Naive thymus-derived CD4-positive, alpha-beta T cell (primary cell): ENCODE measurements at places on chromosomes 11 and 22.

GRCh38 chr11:10275714-10276113 lies 18.3 kb downstream of the SBF2 start:
- no peaks in the 10 kb centered on the region for H3K4me1 ChIP-seq
- no peak for DNase-seq
- no peak overlapping the region for H3K4me3 ChIP-seq
- H3K27me3 ChIP-seq, result no peaks in the 10 kb centered on the region
- no peak overlapping the region for H3K27ac ChIP-seq

DNA sequence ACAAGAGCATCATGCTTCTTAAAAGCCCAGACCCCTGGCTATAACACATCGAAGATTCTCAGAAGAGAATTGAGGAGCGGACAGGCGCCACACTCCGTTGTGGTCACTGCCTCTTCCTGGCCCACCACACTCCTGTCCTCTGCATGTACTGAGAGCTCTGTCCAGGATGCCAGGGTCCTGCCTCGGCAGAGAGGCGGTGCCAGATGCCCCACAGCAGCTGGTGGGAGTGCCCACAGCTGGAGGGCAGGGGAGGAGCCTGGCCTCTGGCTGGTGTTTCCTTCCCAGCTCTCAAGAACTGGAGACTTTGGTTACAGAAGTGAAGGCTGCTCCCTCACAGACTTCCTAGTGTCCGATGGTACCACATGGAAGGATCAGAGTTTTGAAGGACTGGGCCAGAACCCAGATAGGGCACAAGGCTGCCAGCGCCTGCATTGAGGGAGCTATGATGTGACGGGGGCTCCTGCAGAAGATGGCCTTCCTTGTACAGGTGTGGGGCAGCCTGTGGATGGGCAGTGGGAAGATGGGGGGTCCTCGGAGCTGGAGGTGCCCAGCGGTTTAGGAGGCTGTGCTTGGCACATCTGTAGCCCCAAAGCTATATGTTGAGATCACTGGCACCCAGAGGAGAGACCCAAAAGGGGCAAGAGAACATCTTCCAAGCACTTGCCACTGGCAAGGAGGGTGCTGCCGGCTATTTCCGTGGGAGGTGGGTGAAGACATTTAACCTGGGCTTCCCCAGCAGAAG lies 19.4 kb downstream of the RSPH14 start:
- no peaks in the 10 kb centered on the region for H3K36me3 ChIP-seq
- H3K27me3 ChIP-seq, result no peaks in the 10 kb centered on the region
- H3K27ac ChIP-seq, result no peak overlapping the region
- no peak overlapping the region for H3K4me3 ChIP-seq
- no peak for DNase-seq
- peaks cover 13% of the 10 kb centered on the region for H3K4me1 ChIP-seq

DNA sequence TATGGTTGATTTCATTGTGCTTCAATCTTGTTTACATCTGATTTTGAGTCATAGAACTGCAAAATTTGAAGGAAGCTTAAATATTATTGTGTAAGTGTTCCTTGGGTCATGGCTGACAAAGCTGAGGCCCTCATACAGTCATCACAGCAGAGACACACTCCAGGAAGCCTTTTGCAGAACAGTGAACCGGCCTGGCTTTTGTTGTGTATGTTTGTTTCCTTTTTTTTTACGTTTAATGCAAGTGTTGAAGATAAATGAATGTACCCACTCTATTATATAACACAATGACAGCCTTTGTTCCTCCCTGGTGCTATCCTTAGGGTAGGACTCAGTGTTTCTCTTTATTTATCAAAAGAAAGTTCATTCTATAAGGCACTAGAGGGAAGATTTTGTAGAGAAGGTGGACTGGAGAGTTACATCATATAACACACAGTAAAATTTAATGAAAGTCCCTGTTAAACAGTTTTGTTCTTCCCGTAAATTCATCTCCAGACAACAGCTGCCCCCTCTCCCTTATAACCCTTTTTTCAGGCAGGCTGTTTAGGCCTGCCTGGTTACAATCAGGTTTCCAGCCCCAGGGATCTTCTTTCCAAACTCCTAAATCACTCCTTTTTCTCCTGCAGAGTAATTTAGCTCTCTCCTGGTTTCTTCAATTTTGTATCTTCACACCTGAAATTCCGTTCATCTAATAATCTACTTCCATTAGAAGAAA lies 34.3 kb upstream of the CSTF3 start:
- H3K4me3 ChIP-seq, result no peak overlapping the region
- no peaks in the 10 kb centered on the region for H3K36me3 ChIP-seq
- H3K4me1 ChIP-seq, result no peaks in the 10 kb centered on the region
- H3K27me3 ChIP-seq, result no peaks in the 10 kb centered on the region

GRCh38 chr11:26149585-26149984 lies 182.3 kb upstream of the ANO3 start:
- no peak for DNase-seq
- H3K27me3 ChIP-seq, result no peaks in the 10 kb centered on the region
- no peak overlapping the region for H3K4me3 ChIP-seq
- H3K27ac ChIP-seq, result no peak overlapping the region
- H3K36me3 ChIP-seq, result no peaks in the 10 kb centered on the region

DNA sequence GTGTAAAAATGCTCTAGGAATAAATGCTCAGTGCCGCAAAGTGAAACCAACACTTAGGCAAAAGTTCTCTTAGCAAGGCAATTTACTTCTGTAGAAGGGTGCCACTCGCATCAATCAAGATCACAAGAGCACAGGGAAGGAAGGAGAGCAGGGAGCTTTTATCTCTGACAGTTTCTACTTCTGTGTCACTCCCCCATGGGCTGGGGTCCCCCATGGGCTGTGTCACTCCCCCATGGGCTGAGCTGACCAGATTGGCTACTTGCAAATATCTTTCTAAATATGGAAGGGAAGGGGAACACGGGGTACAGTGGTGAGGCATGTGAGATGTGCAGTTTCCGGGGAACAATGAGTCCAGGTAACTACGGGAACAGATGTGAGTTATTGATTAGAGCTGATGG lies 397 bp downstream of the OR52N2 start:
- H3K4me1 ChIP-seq, result no peaks in the 10 kb centered on the region
- H3K36me3 ChIP-seq, result no peaks in the 10 kb centered on the region
- peaks cover 6% of the 10 kb centered on the region for H3K27me3 ChIP-seq
- H3K27ac ChIP-seq, result no peak overlapping the region
- DNase-seq, result no peak

DNA sequence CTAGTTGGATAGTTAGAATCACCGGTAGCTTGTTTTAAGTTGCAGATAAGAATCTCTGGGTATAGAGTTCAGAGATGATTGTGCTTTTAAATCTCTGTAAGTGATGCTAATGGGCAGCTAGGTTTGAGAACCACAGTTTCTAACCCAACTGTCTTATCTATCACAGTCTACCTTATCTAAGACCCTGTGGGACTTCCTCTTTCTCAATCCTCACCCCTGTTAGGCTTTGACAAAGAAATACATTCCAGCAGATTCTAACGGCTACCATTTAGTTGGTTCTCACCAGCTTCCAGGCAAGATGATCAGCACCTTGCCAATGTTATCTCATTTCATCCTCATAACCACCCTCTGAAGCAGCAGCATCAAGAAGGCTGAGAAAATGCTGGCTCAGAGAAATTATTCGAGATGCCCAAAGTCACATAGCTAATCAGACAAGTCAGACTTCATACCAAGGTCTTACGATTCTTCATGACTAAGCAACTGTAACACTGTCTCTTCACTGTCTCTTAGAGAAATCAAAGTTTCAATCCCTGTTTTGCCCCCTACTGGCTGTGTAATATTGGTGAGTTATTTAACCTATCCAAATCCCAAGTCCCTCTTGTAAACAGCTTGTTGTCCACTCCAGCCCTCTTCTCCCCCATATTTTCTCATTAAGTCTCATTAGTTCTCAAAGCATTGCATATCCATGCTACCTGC lies 192.4 kb upstream of the API5 start:
- no peak for DNase-seq
- H3K27me3 ChIP-seq, result no peaks in the 10 kb centered on the region
- H3K27ac ChIP-seq, result no peak overlapping the region
- H3K4me3 ChIP-seq, result no peak overlapping the region
- H3K36me3 ChIP-seq, result no peaks in the 10 kb centered on the region
